Cardiac muscle cell (in vitro differentiated cells and primary cell): ENCODE measurements at places on chromosomes 2 and 18. TPM values are rescaled to one million over a fixed set of nuclear protein-coding genes. Genes with fewer than 3 reads are reported as not detected.

The STAT4 gene
- 0.32 and 0.45 TPM in 2 replicates for total RNA-seq

The TBR1 gene
- total RNA-seq, result 0.25 and 0.48 TPM in 2 replicates

The DYNAP gene
- not detected in 2 replicates for total RNA-seq

The GAL3ST2 gene
- total RNA-seq, result 0.18 and 1.2 TPM in 2 replicates

The SOX11 gene
- 35.6 and 40.7 TPM in 2 replicates for total RNA-seq

The TLX2 gene
- total RNA-seq, result 0.06 TPM in 1 of 2 replicates, not detected in the other

The LYPD1 gene
- total RNA-seq, result 2.3 and 2.7 TPM in 2 replicates

The AMER3 gene
- total RNA-seq, result 0.25 and 1.2 TPM in 2 replicates

The GPR55 gene
- total RNA-seq, result not detected in 2 replicates

The PTPN18 gene
- total RNA-seq, result 16.7 and 36.3 TPM in 2 replicates

The GKN2 gene
- not detected in 2 replicates for total RNA-seq

The CTAGE1 gene
- not detected in 2 replicates for total RNA-seq

The PSD4 gene
- total RNA-seq, result 5.4 and 9.0 TPM in 2 replicates

The CCDC85A gene
- total RNA-seq, result 8.1 and 9.6 TPM in 2 replicates

The EN1 gene
- not detected in 2 replicates for total RNA-seq

The ZBTB7C gene
- total RNA-seq, result 5.5 and 6.2 TPM in 2 replicates

The MERTK gene
- total RNA-seq, result 3.8 and 8.7 TPM in 2 replicates

The DUSP19 gene
- 1.7 and 2.0 TPM in 2 replicates for total RNA-seq

The SKA1 gene
- total RNA-seq, result 3.0 and 8.5 TPM in 2 replicates

The DUSP2 gene
- 0.89 and 3.0 TPM in 2 replicates for total RNA-seq

The HIBCH gene
- 15.4 and 15.9 TPM in 2 replicates for total RNA-seq

The TUBA4B gene
- total RNA-seq, result not detected in 2 replicates

The PDE6D gene
- 47.3 and 59.4 TPM in 2 replicates for total RNA-seq

The DNAJC10 gene
- 76.4 and 84.7 TPM in 2 replicates for total RNA-seq

The FAM161A gene
- total RNA-seq, result 3.3 and 4.5 TPM in 2 replicates

The BIN1 gene
- 65.4 and 94.9 TPM in 2 replicates for total RNA-seq

The TMEM169 gene
- total RNA-seq, result 1.2 and 1.8 TPM in 2 replicates

The ANKRD44 gene
- total RNA-seq, result 3.5 and 4.0 TPM in 2 replicates

The FTCDNL1 gene
- total RNA-seq, result 2.0 and 3.2 TPM in 2 replicates

The TCF7L1 gene
- total RNA-seq, result 1.5 and 5.3 TPM in 2 replicates

The ASB18 gene
- 0.07 TPM in 1 of 2 replicates, not detected in the other for total RNA-seq

The ANTXR1 gene
- 26.8 and 36.0 TPM in 2 replicates for total RNA-seq

The ORC4 gene
- total RNA-seq, result 72.6 and 116 TPM in 2 replicates

The RUFY4 gene
- total RNA-seq, result not detected in 2 replicates

The ESPNL gene
- total RNA-seq, result 4.3 and 8.5 TPM in 2 replicates

The SNORC gene
- total RNA-seq, result 3.8 and 13.1 TPM in 2 replicates

The SIX3 gene
- total RNA-seq, result not detected in 2 replicates

The IFIH1 gene
- total RNA-seq, result 0.06 and 0.07 TPM in 2 replicates
